ENCODE measurements at places on chromosomes 12 and 14.

- DNase-seq: no peak
These were observed 301.0 kb upstream of the MIS18BP1 start for GRCh38 chr14:45553981-45554380.

DNA sequence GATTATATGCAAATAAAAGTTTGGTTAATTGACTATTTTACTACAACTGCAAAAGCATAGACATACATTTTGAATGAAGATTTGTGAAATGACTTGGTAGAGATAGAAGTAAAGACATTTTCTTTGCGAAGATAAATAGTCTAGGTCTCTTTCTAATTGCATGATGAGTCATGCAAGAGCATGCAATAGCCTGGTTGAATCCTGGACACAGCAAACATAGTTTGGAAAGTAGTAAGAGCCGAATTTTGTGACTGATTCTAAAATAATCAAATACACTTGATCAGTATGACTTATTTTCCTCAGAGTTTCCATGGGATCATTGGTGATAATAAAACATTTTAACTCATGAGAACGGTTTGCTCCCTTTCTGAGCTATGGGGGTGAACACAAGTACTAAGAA is 27.7 kb upstream of the CAND1 start:
- DNase-seq: peak; percentile 31

GRCh38 chr12:98228683-98229539 is 286.5 kb upstream of the TMPO start:
- no peak for DNase-seq

DNA sequence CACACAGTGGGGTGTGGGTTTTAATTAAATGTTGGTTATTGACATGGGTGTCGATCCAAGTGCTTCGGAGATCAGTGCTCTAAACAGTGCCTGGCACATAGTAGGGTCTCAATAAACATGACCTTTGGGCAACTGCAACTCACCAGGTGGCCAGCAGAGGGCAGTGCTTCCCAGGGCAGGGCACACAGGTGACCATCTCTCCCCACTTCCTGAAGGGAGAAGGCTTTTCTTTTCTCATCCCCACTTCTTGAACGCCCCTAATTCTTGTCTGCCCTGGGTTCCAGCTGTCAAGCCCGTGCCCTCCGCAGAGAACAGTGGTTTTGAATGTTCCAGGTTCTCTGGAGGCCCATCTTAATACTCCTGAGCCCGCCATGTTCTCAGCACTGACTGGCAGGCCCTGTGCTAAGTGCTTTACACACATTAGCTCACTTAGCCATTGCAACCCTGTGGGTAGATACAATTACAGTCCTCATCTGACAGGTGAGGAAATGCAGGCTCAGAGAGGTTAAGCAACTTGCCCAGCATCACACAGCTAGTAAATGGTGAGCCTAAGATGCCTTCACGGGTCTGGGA is 16.3 kb downstream of the RAPGEF3 start:
- DNase-seq: peak; percentile 58

DNA sequence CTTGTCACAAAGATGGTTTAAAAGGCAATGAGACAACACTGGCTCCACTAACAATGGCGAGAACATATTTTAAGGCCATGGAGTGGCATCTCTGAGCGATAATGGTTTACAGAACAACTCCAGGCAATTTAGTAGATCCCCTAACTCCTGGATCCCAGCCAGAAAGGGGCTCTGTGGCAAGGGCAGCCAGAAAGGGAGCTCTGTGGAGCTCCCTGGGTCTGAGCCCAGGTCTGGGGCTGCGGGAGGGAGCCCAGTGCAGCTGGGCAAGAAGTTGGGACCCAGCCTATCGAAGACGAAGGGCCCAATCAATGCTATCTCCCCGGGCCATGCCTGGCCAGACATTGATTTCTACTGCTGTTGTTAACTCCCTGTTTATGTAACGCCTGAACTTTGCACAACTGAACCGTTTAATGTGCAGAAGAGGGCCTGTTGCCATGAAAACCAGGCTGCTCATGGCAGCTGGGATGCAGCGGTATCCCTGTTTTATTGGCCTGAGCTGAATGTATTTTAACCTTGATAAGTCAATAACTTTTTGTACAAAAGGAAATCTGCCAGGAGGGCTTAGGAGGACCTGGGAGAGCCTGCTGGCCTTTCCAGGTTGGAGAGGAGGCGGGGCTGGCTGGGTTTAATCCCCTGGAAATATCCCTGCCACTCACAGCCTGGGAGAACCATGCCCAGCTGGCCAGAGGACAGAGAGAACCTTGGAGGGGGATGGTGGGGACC is 6.7 kb upstream of the FAM222A start:
- DNase-seq: no peak

GRCh38 chr12:67940780-67941243 is 48.4 kb upstream of the IFNG-AS1 start:
- peak; percentile 49 for DNase-seq

GRCh38 chr12:28937196-28937595 is 211.9 kb upstream of the FAR2 start:
- no peak for DNase-seq

All from ELR (cell line).